Stimulated activated CD4-positive, alpha-beta T cell treated with anti-CD3 and anti-CD28 coated beads, Interleukin-4, amount 100 ng/mL, for 4 hours (primary cell): ENCODE measurements at places on chromosomes 12 and 14.

- DNase-seq = no peak
These were observed 26.4 kb upstream of the SLC7A8 start for GRCh38 chr14:23209651-23210423.

DNA sequence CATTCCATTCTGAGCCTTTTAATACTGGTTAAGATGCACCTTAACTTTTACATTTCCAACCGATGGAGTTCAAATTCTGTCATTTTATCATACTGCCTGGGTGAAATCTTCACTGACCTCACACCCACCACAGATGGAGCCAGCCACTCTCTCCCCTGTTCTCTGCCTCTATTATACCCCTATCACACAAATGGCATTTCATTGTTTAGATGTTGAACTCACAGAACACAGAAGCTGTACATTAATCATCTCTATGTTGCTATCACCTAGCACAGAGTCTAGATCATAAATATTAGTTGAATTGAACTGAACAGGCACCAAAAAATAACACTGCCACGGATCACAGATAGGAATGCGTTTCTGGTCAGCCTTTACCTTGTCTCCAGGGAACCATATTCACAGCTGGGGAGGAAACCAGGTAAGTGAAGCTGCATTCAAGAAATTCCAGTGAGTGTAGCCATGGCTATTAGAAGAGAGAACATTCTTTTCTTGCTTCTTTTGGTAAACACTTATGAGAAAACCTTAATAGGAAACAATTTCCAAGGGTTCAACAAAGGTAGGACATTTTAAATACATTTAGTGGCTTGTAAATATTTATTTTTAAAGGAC is 194.9 kb upstream of the RMST start:
- DNase-seq = no peak

- no peak for DNase-seq
These were observed 50.6 kb downstream of the CPM start for GRCh38 chr12:68882251-68882964.

DNA sequence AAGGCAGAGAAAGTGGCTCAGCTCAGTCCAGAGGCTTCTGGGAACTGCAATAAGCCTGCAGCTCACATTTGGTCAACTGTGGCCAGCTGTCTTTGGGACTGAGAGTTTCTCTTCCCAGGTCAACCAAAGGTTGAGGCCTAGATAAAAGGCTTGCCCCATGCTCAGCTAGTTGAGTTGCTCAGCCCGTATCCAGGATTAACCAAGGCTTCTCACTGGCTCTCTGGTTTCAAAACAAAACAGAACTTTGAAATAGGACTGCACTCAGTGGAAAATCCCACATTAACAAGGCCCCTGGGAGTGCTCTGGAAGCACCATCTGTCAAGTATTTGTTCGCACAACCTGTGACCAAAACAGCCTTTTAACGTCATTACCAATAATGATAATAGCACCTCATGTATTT is 40.3 kb upstream of the NUAK1 start:
- DNase-seq = no peak

DNA sequence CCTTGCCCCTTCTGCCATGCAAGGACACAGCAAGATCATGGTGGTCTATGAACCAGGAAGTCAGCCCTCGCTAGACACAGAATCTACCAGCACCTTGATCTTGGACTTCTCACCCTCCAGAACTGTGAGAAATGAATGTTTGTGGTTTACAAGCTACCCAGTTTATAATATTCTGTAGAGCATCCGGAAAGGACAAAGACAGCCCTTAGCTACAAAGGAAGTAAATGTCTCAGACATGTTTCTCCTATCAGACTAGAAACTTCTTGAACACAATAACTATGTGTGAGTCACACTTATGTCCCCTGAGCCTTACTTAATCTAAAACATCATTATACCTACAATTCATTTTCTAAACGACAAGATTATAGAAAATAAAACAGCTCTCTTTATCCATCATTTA is 176.7 kb downstream of the KLHL28 start:
- DNase-seq = no peak

- peak; percentile 72 for DNase-seq
These were observed 3.2 kb upstream of the SYNE3 start for GRCh38 chr14:95519699-95520098.

GRCh38 chr12:79844693-79845092 is 90.2 kb downstream of the PPP1R12A start:
- no peak for DNase-seq

DNA sequence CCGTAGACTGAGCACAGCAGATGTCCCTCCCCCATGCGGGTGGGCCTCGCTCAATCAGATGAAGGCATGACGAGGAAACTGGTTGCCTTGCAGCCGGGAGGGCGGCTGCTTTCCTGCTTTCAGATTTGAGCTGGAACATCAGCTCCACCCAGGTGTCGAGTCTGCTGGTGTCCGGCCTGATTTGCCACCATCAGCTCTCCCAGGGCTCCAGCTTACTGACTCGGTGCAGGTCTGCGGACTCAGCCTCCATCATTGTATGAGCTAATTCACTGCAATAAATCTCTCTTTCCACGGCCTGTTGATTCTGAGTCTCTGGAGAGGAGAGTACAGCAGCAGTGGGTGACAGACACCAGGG is 156.2 kb downstream of the KIF26A start:
- no peak for DNase-seq

DNA sequence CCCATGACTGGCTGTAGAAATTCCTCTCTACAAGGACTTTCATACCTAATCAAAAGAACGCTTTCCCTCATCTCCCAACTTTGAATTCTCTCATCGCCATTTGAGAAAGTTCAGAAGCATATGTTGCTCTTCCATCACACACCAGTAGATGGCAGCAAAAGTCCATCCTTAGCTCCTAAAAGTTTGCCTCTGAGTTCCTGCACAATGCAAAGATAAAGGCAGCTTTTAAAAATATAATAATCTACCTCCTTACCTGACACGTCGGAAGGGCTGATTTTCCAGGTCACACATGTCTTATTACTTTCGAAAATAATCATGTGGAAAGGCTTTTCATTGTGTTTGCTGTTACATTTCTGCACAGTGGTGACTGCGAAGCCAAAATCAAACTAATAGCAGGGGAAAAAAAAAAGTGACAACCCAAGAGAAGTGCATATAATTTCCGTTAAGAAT is 456.7 kb upstream of the SEL1L start:
- peak; percentile 9 for DNase-seq

DNA sequence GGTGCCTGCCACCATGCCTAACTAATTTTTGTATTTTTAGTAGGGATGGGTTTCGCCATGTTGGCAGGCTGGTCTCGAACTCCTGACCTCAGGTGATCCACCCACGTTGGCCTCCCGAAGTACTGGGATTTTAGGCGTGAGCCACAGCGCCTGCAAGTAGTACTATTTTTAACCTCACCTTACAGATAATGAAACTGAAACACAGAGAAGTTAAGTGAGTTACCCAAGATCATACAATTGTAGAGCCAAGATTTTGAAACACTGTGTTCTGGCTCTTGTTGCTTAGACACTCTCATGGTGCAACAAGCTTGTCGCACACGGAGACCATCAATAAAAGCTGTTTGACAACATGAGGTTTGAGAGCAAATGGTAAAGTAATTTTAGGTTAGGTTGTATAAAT is 159.1 kb upstream of the LMNTD1 start:
- no peak for DNase-seq

GRCh38 chr12:42126963-42127362 is 17.7 kb downstream of the GXYLT1 start:
- no peak for DNase-seq

- DNase-seq = no peak
These were observed 369.1 kb downstream of the PRKD1 start for GRCh38 chr14:29558516-29558915.

- no peak for DNase-seq
These were observed 181.1 kb upstream of the NPAS3 start for GRCh38 chr14:32757568-32757967.

GRCh38 chr14:33165144-33165925 is 226.7 kb downstream of the NPAS3 start:
- no peak for DNase-seq

- no peak for DNase-seq
These were observed 52.9 kb downstream of the SCN8A start for GRCh38 chr12:51643951-51644350.

DNA sequence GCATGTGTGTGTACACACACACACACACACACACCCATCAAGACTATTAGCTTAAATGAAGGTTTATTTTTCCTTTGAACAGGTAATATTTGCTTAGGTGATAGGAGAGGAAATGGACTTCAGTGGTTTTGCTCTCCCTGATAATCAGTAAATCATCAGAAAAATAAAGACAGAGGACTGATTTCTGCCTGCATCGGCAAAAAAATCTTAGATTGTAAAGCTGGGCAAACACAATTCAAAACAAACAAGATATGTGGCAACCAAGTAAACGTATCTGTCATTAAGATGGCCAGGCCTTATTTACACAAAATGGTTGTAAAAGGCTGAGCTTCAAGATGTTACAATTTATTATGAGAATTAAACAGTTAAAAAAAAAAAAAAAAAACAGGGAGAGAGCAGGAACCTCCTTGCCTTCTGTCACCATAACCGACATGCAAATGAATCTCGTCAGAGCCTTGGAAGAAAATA is 31.3 kb downstream of the PRKD1 start:
- no peak for DNase-seq

DNA sequence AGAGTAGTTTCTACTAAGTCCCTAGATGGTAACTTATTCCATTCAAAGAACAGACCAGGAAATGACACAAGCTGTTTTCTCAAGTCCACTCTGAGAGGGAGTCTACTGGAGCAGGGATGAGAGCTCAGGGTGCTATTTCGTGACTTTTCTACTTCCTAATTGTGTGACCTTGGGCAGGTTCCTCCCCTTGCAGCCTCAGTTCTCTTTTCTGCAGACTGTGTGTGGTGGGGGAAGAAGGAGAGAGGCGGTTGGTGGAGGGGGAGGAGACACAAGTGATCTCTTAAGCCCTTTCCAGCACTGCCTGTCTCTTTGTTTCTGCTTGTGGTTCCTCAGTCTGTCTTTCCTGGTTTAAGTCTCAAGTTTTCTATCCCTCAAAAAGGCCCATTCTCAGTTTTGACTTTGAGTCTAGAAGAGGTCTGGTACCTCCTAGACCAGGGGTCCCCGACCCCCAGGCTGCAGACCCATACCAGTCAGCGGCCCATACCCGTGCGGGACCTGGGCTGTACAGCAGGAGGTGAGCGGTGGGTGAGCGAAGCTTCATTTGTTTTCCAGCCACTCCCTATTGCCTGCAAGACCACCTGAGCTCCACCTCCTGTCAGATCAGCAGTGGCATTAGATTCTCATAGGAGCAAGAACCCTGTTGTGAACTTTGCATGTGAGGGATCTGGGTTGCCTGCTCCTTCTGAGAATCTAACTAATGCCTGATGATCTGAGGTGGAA is 10.7 kb downstream of the FGF6 start:
- DNase-seq = no peak

GRCh38 chr14:22737052-22737451 is 29.4 kb upstream of the OXA1L start:
- DNase-seq = no peak

DNA sequence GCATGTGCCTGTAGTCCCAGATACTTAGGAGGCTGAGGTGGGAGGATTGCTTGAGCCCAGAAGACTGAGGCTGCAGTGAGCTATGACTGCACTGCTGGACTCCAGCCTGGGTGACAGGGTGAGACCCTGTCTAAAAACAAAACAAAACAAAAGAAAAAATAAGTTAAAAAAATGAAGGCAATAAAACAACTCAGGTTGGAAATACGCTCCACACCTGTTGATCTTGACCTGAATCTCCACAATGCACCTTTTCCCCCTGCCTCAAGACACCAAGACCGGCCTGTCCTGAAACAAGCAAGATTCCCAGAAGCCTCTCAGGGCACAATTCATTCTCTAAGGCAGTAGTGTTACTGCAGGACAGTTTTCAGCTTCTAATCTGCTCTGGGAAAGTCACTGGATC is 20.8 kb upstream of the CEBPE start:
- DNase-seq = no peak

GRCh38 chr14:68544081-68544892 is 248.6 kb downstream of the ZFP36L1 start:
- no peak for DNase-seq

GRCh38 chr14:91980157-91980556 is 32.7 kb upstream of the FBLN5 start:
- DNase-seq = no peak

DNA sequence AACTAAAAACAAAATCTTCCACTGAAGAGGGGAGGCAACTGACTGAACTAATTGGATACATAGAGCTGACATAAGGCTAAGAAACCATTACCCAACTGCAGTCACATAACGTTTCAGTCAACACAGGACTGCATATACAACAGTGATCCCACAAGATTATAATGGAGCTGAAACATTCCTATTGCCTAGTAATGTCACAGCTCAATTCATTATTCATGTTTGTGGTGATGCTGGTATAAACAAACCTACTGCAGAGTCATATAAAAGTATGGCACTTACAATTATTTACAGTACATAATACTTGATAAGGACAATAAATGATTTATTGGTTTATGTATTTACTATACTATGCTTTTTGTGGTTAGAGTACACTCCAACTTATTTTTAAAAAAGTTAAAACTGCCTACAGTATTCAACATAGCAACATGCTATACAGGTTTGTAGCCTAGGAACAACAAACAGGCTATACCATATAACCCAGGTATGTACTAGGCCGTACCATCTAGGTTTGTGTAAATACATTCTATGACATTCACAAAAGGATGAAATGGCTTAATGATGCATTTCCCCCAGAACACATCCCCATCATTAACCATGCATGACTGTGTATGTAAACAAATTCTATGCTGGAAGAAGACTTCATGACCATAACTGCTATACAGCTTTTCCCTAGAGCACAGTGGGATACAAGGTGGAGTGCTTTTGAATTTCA is 4.3 kb downstream of the NAP1L1 start:
- DNase-seq = no peak

- DNase-seq = no peak
These were observed 43.3 kb downstream of the GALNT9 start for GRCh38 chr12:132285991-132286681.

DNA sequence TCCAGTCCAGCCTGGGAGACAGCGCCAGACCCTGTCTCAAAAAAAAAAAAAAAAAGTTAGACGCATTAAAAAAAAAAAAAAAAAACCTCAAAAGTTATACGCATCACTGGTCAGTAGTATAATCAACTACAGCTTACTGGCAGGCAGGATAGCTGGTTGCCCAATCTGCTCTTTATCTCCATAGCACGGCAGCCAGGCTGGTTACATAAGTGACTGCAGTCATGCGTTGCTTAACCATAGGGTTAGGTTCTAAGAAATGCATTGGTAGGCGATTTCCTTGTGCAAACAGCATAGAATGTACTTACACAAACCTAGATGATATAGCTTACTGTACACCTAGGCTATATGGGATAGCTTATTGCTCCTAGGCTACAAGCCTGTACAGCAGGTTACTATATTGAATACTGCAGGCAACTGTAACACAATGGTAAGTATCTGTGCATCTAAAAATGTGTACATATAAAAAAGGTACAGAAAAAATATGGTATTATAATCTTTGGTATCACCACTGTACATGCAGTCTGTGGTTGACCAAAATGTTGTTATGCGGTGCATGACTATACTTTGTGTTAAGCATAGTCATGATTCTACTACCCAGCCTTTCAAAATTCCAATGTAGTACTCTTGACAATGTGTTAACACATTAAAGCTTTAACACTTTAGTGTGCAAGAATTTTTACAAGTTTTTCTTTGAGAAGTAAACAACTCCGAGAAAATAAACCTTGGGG is 8.1 kb downstream of the L2HGDH start:
- DNase-seq = no peak

GRCh38 chr12:28872654-28873268 is 276.3 kb upstream of the FAR2 start:
- DNase-seq = peak; percentile 8

- DNase-seq = no peak
These were observed 33.6 kb downstream of the KCNA1 start for GRCh38 chr12:4943067-4943937.

GRCh38 chr12:30794020-30794419 is 39.3 kb upstream of the CAPRIN2 start:
- DNase-seq = no peak

GRCh38 chr12:95918194-95918993 is 24.0 kb downstream of the CCDC38 start:
- peak; percentile 40 for DNase-seq
